ENCODE measurements at places on chromosomes 5 and 9.

- DNase-seq, result no peak
Observed at GRCh38 chr5:150153957-150154617, 1.6 kb downstream of the PDGFRB start.

DNA sequence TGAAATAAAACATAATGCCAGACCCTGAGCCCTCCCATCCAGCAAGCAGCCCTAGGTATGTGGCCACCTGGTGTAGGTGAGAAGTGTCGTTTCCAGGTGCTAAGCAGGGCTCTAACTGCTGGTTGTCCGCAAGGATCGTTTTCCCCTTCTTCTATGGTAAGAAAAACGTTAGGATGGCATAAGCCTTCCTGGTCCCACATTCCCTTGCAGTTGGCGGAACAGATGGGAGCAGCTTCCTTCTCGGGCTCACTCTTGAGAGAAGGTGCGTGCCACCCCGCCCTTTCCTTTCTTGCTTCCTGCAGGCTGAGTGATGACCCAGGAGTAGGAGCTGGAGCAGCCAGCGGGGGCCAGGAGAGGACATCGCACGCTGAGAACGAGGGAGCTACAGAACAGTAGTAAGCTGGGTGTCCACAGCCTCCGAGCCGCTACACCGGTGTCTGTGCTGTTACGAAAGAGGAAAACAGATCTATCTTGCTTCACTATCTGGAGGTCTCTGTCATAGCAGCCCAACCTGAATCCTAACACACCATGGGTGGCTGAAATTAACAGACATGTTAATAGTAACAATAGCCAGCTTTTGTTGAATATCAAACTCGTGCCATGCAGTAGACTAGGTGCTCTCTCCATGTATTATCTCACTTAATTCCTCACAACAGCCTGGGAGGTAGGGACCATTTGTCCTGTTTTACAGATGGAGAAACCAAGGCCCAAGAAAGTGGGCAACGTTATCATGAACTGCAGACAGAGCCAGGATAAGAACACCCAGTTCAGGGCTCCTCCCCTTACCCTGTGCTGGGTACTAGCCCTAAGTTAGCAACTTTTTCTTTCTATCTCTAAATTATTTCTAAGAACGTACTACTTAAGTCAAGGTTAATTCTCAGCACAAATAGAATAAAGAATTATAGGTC is 139.8 kb downstream of the COL23A1 start:
- DNase-seq, result no peak

DNA sequence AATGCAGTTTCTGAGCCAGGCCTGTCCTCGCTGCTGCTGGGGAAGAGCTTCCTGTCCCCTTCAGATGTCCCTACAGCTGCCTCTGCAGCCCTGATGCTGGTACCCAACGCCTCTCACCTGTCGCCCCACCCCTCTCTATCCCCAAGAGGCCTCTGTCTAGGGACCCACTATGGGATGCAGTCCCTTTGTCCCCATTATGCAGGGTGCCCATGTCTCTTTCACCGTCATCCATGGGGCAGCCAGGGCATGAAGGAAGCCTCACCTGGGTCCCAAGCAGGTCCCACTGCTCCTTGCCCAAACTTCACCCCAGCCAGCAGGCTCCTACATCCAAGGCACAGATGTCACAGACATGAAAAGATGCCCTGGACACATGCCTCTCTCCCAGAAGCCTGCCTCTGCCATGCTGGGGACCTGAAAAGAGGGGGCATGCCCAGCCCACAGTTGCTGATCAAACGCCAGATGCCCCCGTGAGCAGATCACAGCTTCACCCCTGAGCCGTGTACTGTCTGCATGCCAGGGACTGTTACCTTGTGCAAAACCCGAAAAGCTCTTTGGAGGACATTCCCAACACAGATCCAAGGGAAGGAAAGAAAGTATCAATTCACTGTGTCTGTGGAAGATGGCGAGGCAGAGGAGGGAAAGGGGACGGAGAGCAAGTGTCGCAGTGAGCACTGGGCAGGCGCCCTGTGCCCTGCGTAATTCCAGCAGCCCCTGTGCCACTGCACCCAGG is 81.0 kb downstream of the ADAMTS2 start:
- no peak for DNase-seq

GRCh38 chr5:63025679-63026078 is 447.1 kb downstream of the LRRC70 start:
- no peak for DNase-seq

GRCh38 chr5:175680020-175680419 is 22.1 kb downstream of the HRH2 start:
- DNase-seq, result no peak

- no peak for DNase-seq
Observed at GRCh38 chr9:83956086-83956435, 24.0 kb downstream of the HNRNPK start.

All from stimulated activated CD8-positive, alpha-beta memory T cell treated with anti-CD3 and anti-CD28 coated beads, Interleukin-2, amount 100 ng/mL, for 1 hour (primary cell).